ENCODE measurements at places on chromosomes 12 and 14. TPM values are rescaled to one million over a fixed set of nuclear protein-coding genes. Genes with fewer than 3 reads are reported as not detected.

Gene MIPOL1
- not detected for total RNA-seq

Gene A2M
- total RNA-seq, result not detected

Gene PTPRO
- 3.5 TPM for total RNA-seq

Gene EIF4B
- 383 TPM for total RNA-seq

Gene SLC39A5
- 0.86 TPM for total RNA-seq

Gene KCNC2
- not detected for total RNA-seq

Gene DPY19L2
- total RNA-seq, result 0.61 TPM

Gene STYK1
- 0.32 TPM for total RNA-seq

Gene LRRK2
- total RNA-seq, result not detected

Gene MYL2
- not detected for total RNA-seq

Gene ZDHHC22
- total RNA-seq, result not detected

Gene ASCL1
- not detected for total RNA-seq

Gene LMNTD1
- not detected for total RNA-seq

Gene B4GALNT3
- 14.3 TPM for total RNA-seq

Gene SPX
- total RNA-seq, result 0.52 TPM
